RPMI7951 (cell line): ENCODE measurements at places on chromosomes 6 and 20.

- peak; percentile 56 for DNase-seq
Measured at GRCh38 chr6:31597006-31597405, 4.2 kb upstream of the NCR3 start.

DNA sequence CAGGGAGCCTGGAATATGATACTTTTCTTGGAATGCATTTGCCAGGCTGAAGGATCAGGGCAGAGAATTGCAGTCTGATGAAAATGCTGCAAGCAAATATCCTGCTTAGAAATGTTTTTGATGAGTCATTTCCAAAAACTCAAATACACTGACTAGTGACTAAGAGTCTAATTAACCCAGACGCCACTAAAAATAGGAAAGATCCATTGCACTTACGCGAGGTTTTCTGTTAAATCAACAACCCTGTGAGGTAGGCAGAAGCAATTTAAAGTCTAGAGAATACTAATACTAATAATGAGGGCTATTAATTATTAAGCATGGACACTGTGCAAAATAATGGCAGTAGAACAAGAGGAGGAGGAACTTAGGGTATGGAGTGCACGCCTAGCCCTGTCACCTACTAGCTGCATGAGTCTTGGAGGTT is 130.1 kb upstream of the DOK5 start:
- peak; percentile 85 for DNase-seq

GRCh38 chr20:58461104-58461503 is 54.1 kb downstream of the APCDD1L start:
- no peak for DNase-seq

GRCh38 chr6:147752689-147753403 is 244.4 kb downstream of the SAMD5 start:
- no peak for DNase-seq
